ENCODE measurements at places on chromosomes 11 and 22. TPM values are rescaled to one million over a fixed set of nuclear protein-coding genes. Genes with fewer than 3 reads are reported as not detected.

MYO7A gene
- total RNA-seq = 0.23 TPM

YPEL1 gene
- total RNA-seq = 0.68 TPM

RTN4R gene
- 1.2 TPM for total RNA-seq

JAML gene
- not detected for total RNA-seq

PRR33 gene
- total RNA-seq = not detected

IFITM1 gene
- 328 TPM for total RNA-seq

BID gene
- total RNA-seq = 22.3 TPM

SLC22A8 gene
- total RNA-seq = not detected

TRIM66 gene
- total RNA-seq = 1.2 TPM

HIKESHI gene
- 59.0 TPM for total RNA-seq

CRYAB gene
- total RNA-seq = 88.3 TPM

C22orf31 gene
- not detected for total RNA-seq

TMEM132A gene
- total RNA-seq = 22.2 TPM

OR52N4 gene
- not detected for total RNA-seq
